ENCODE measurements at places on chromosomes 13 and 19. TPM values are rescaled to one million over a fixed set of nuclear protein-coding genes. Genes with fewer than 3 reads are reported as not detected.

OR4F17 gene
- total RNA-seq: not detected

COL4A2 gene
- 1,333 TPM for total RNA-seq

PTH2 gene
- not detected for total RNA-seq

TMEM38A gene
- total RNA-seq: 2.1 TPM

MISP gene
- 0.67 TPM for total RNA-seq

PEAK3 gene
- total RNA-seq: 2.6 TPM

SIGLEC8 gene
- 0.39 TPM for total RNA-seq

RFPL4AL1 gene
- total RNA-seq: not detected

FFAR1 gene
- not detected for total RNA-seq

CGB8 gene
- not detected for total RNA-seq

C1QTNF9B gene
- not detected for total RNA-seq

TPGS1 gene
- total RNA-seq: 20.3 TPM

PRR19 gene
- total RNA-seq: not detected

FCGBP gene
- 108 TPM for total RNA-seq

OR7E24 gene
- total RNA-seq: not detected

WDR83 gene
- 7.2 TPM for total RNA-seq

IFT88 gene
- 13.4 TPM for total RNA-seq

LRRC63 gene
- 0.19 TPM for total RNA-seq

Measured in mesenteric fat pad (tissue), 1 donor.